EL (cell line): ENCODE measurements at places on chromosomes 7 and 10.

DNA sequence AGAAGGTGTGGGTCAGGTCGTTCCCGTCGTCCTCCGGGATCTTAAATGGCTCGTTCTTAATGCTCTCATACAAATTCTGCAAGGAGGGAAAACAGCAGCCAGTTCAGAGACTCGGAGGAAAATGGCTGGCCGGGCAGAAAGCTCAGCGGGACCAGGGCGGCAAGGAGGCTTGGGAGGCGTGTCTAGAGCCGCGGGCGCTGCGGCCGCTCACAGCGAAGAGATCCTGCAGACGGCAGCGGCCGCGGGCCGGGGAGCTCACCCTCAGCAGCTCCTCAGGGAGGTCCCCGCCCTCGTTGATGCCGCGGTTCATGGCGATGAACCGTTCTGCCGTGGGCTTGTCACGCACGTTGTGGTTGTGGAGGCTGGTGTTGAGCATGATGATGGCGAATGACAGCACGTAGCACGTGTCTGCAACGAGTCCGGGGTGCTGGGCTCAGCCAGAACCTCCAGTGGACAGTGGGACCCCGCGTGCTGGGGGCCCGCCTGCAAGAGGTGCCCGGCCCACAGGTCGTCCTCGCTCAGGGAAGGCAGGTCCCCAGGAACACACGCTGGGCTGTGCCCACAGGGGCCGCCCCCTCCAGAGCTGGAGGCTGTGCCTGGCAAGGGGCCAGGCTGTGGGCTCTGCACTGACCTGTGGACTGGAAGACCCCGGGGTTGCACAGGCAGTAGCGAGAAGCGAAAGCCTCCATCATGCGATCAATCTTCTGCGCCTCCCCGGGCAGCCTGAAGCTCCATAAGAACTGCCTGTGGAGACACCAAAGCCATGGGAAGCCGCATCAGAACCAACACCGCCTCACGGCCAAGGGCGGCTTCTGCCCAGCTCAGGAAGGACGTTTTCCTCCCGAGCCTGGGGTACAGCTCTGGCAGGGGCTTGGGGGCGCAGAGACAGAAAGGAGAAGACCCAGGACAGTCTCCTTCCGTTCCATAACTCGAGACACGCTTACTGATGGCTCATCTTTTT, 101.6 kb downstream of the CYTH3 start:
- DNase-seq = no peak

GRCh38 chr7:102306916-102307677, 20.4 kb downstream of the SH2B2 start:
- DNase-seq = peak; percentile 57

GRCh38 chr7:114083166-114084001, 164.6 kb upstream of the PPP1R3A start:
- no peak for DNase-seq

DNA sequence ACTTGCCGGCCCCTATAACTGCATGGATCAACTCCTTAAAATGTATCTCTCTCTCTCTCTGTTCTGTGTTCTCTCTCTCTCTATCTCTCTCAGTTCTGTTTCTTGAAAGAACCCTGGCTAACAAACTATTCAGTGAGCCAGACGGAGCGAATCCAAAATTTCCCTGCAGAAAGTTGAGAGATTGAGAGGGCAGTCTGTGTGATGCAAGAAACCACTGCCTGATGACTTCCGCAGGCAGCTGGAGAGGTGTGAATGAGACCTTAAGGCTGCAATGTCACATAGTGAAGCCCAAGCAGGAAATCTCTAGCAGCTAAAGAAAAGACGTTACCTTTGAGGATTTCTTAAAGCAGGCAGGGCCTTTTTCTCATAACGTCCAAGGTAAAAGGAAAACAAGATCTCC, 17.3 kb downstream of the FAM107B start:
- DNase-seq = no peak

DNA sequence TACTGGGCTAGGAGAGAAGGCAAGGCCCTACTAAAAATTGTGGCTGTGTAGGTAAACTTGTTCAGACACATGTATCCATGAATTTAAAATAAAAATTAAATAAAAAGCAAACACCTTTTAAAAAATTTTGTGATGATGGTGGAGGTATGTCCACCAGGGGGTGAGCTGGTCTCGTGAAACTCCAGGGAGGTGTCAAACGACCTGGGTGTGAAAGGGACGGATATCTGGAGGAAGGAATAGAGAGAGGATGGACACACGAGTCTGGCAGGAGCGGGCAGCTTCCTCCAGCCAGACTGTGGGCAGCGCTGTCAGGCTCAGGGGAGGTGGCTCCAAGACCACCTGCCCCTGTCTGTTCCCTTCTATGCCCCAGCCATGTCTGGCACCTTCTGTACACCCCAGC, 34.8 kb upstream of the DMBT1 start:
- DNase-seq = no peak
